ENCODE measurements at places on chromosomes 1 and 21.

- DNase-seq, result no peak
Measured at GRCh38 chr1:59378621-59379370, 81.9 kb downstream of the FGGY start.

DNA sequence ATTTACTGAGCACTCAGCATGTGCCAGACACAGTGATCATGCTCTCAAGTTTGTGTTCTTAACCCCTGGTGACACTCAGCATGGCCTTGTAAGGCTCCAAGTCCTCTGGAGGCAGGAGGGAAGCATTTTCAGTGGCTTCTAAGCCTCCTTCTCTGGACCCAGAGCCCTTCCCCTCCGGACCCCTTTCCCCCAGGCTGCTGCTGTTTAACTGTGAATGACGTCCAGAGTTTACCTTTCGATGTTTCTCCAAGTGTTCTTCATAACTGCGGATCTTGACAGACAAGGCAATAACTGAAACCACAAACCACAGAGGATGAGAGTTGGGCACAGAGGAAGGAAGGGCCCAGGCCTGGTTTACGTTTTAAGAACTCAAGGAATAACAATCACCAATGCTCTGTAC is 6.5 kb downstream of the MRPS15 start:
- DNase-seq, result no peak

- DNase-seq, result no peak
Measured at GRCh38 chr1:178541829-178542553, 29.1 kb downstream of the TEX35 start.

GRCh38 chr21:14716761-14717396 is 170.8 kb upstream of the SAMSN1 start:
- DNase-seq, result no peak

- DNase-seq, result no peak
Measured at GRCh38 chr21:45158491-45159423, 84.4 kb downstream of the ADARB1 start.

- DNase-seq, result no peak
Measured at GRCh38 chr1:84997667-84998600, 1.0 kb upstream of the MCOLN2 start.

GRCh38 chr1:229058111-229058561 is 212.8 kb upstream of the RAB4A start:
- no peak for DNase-seq

DNA sequence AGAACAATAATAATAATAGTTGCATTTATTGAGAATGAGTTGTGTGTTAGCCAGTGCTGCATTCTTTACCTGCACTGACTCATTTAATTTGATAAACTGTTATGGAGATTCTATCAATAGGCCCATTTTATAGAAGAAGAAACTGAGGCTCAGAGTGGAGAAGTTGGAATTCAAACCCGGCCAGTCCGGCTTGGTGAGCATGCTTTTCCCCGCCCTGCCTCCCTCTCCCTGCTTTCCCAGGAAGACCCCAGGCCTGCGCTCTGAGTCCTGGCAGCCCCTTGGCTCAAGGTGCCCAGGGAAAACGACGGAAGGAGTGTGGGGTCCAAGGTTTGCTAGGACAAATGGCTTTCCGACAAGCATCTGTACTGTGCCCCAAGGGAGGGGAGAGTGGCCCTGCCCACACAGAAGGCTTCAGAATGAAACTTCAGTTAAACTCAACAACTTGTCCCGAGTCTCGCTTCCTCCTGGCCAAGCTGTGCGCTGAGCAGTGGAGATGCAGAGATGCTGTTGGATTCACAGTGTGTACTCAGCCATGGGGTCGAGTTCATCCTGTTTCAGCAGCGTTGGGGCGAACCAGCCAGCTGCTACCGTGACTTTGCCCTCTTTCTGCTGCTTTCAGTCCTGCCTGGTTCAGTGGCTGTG is 23.3 kb upstream of the PADI6 start:
- no peak for DNase-seq

DNA sequence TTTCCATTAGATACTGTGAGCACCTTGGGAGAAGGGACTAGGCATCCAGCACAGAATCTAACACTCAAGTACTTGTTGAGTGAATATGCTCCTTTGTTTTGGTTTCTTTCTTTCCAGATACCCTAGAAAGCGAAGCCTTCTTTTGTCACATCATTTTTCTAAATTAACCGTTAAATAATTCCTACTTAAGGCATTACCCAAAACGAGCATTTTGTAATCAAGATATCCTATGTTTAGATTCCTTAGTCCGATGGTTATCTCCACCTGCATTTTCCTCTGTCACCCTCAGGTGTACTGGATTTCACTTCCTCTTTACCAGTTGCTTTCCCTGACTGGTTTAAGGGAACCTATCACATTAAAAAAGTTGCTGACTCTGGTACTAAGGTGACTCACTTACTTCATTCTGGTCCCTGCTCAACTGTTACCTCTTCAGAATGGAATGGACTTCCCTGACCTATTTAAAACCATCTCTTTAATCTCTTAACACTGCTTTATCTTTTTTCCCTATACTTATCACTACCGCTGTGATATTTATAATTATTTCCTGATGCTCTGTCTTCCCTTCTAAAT is 3.2 kb downstream of the B3GALNT2 start:
- no peak for DNase-seq

GRCh38 chr1:26844424-26845196 is 18.1 kb downstream of the ZDHHC18 start:
- DNase-seq, result no peak

DNA sequence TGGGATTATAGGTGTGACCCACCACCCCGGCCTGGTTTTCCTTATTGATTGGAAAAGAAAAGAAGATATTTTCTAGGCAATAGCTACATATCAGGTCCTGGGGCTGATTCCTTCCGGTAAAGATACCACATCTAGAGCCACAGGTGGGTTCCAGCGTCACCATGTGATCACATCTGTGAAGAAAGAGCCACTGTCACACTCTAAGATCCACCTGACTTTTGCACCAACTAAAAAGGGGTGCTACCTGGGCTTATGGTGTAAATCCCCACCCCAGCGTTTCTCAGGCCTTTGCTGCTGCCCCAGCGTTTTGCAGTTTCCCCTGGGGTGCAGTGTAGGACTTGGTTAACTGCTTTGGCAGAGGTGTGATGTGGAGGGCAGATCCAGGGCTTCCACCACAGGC is 22.3 kb upstream of the PDE9A start:
- DNase-seq, result no peak

DNA sequence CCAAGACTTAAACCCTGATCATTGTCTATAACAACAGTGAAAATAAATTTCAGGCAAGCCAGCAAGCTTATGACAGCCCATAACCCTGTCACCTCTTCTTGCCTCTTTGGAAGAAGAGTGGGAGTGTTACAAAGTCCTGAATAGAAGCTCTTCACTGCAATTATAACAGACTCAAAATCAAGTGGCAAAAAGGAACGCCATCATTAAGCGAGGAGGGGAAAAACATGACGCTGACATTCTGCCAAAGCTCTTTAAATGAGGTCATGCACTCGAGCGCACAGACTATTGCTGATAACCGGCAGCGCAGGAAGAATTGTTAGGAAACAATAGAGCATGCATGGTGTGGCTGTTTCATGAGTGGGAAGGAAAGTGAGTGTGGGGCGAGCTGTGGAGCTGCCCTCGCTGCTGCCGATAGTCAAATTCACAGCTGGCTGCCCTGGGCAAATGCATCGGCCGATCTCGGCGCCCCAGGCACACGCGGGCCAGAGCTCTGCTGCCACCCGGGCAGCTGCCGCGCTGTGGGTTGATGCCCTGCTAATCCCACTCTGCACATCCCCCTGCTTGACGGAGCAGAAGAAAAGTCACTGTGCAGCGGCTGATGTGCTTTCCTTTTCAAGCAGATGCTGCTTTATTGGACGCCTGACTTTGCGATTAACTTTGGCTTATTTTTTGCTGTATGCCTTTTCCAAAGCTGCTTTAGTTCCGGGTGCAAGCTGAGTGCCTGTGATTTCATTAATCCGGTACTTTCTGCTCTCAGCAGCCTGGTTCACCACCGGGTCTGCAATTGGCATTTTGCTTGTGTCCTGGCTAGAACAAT is 102.4 kb upstream of the ST6GALNAC5 start:
- DNase-seq, result no peak

- DNase-seq, result no peak
Measured at GRCh38 chr1:27405074-27405473, 12.7 kb downstream of the GPR3 start.

GRCh38 chr1:59026472-59026948 is 242.7 kb upstream of the JUN start:
- DNase-seq, result no peak

- DNase-seq, result no peak
Measured at GRCh38 chr1:168019407-168019806, 82.5 kb upstream of the MPC2 start.
